Muscle of leg (tissue), 16 donors: ENCODE measurements at places on chromosomes 3 and 15.

DNA sequence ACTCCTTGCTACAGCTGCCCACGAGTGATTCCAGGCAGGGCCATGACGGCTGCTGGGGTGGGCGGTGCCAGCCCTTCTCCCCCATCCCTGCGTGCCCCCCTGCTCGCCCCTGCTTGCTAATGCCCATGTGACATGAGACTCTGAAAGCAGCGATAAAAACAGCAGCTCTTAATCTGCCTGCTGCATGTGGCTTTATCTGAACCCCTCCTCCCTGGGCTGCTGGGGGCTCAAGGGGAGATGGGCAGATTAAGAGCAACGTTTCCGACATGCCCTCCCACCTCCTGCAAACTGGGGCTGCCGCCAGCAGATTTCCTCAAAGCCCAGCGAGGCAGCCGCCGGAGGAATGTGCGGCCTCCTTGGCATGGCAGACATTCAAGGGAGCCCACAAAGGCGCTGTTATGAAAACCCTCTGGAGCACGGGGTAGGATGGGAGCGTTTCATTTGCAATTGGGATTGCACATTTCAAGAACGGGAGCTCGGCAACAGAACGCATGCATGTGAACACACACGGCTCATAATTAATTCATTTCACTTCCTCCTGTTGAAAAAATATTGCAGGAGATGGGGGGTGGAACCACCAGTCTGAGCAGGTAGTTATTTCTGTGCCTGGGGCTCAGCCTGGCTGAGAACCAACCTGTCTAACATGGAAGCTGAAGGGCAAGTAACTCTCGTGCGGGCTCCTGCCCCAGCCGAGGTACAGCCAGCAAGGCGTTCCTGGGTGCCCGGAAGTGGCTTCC is 504.2 kb upstream of the PROK2 start:
- peak; percentile 70 for DNase-seq

DNA sequence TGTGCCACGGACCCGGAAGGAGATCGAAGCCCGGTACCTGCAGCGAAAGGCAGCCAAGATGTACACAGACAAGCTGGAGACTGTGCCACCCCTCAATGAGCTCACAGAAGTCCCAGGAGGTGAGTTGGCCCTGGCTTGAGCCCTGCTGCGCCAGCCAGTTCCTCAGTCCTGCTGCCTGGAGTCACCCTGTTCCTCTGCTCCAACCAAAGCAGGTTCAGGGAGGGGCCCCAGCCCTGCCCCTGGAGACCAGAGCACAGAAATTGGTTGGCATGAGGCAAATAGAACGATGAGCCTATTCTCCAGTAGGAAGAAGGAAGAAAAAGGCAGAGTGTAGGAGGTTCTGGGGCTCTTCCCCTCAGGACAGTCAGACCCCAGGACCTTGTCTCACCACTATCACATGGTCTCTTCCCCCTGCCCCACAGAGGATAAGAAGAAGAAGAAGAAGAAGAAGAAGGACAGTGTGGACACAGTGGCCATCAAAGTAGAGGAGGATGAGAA is 8.0 kb downstream of the TMIE start:
- no peak for DNase-seq

GRCh38 chr3:151008699-151009098 is 36.2 kb upstream of the CLRN1 start:
- DNase-seq: peak; percentile 81

DNA sequence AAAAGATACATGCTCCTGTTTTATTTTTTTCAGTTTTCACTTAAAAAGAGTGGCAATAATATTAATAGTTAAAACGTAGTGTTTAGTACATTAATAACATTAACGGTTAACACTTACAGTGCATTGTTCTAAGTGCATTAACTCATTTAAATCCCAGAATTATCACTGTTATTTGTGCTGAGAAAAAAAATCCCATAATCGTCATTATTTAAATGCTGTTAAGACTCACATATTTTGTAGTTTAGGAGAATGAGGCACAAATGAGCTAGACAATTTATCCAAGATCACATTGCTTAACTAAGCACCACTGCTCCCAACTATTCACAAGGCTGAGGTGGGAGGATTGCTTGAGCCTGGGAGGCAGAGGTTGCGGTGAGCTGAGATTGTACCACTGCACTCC is 34.9 kb downstream of the CHAC1 start:
- no peak for DNase-seq

DNA sequence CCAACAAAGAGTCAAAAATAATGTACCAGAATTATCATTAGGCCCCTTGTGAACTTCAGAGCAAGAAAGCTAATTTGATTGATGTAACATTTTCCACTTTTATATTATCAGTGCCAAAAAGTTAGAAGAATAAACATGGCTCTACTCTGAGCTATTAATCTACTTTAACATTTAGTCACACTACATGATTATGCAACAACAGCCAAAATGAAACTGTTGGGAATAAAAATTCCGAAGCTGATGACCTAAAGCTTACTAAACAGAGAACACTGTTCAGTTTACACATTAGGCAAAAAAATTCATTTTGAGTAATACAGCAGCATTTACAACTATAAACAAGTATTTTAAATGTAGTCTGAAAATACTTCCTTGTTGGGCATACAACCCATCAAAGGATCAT is 1134.1 kb downstream of the EPHA3 start:
- peak; percentile 26 for DNase-seq

- DNase-seq: peak; percentile 23
These were observed 16.4 kb upstream of the ANKRD34C start for GRCh38 chr15:79265987-79266579.

DNA sequence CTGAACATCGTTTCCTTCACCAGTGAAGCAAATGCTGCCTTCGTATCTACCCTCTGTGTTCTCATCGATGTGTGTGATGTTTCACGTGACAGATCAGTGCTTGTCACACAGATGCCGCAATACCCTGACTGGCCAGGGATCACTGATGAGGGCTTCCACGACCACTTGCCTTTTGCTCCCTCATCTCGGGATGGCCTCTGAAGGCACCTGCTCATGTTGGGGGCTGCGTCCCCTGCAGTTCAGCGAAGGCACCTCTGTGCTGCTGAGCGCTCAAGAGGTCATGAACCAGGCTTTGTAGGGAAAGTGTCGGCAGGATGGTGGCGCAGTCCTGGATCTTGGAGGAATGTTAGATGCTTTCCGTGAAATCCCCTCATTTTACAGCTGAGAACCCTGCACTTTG is 79.2 kb upstream of the KLF13 start:
- DNase-seq: no peak

DNA sequence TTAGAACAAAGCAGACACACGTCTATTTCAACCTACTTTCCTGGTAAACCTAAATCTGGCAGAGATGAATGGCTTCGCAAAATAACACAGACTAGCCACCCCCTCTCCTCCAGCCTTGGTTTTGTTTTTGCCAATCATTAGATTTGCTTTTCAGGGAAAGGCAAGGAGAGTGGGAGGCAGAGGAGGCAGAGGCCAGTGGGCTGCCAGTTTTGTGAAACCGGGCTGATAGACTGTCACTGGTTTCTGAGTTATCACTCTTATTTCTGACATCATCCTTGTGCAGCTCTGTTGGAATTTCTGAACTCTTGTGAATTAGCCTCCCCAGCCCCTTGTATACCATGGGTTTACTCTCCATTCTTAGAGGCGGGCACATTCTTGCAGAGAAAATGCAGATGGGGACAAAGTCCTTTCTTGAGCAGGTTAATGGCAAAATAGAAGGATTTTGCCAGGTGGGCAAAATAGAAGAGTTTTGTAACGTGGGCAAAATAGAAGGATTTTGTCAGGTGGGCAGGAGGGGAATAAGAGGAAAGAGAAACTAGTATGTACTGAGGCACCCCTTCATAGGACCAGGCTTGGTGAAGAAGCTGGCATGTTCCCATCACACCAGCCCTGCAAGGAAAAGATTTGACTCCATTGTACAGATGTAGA is 3.2 kb upstream of the FEM1B start:
- DNase-seq: no peak

- DNase-seq: no peak
These were observed 38.8 kb upstream of the ZNF445 start for GRCh38 chr3:44516230-44516629.

DNA sequence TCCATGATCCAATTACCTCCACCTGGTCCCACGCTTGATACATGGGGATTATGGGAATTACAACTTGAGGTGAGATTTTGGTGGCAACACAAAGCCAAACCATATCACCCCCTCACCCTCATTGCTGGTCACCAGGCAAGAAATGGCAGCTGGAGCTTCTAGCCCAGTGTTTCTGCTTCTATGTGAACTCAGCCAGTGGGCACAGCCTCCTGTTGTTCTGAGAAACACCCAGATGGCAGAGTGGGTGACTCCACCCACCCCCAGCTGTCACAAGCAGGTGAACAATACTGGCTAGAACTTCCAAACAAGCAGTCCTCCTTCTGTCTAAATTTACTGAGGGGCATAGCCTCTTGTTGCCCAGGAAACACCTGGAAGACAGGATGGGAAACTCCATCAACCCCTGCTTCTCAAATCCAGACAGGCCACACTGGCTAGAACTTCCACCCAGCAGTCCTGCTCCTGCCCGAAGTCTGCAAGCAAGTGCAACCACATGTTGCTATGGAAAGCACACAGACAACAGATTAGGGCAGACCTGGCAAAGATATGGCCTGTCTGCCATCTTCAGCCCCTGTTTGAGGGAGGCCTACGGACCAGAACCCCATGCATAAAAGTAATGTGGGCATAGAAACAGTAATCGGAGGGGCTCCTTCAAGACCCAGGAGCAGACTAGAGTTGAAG is 114.1 kb downstream of the DTWD1 start:
- no peak for DNase-seq

DNA sequence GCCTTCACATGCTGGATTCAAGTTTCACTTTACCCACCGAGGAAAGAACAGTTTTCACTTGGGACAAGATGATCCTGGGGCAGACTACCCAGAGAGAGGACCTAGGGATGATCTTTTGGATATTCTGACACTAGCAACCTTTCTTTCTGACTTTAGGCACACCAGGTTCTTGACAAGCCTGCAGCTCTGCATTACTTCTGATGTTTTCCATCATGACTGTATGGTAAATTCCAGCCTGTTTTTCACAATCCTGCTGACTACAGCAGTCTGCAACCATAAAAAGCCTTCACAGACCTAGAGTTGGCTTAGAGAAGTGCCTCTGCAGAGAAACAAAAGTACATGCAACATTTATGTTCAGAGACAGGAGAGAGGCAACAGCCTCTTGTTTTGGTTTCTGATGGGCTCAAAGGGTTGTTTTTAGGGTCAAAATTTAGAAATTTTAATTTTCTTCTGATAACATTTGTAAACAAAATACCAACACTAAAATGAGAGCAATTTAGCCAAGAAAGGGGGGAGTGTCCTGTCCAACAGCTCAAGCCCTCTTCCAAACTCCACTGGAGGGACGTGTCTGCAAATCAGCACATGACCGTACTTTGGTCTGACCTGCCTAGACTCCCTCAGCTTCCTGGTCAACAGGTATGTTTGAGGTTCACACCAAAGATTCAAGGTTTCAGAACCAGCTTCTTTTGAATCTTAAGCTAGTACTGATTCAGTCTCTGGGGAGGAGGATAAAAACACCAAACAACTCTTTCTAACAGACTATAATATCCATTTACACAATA is 799 bp downstream of the ABI3BP start:
- DNase-seq: peak; percentile 92

GRCh38 chr3:32626631-32627030 is 56.0 kb upstream of the DYNC1LI1 start:
- peak; percentile 93 for DNase-seq

DNA sequence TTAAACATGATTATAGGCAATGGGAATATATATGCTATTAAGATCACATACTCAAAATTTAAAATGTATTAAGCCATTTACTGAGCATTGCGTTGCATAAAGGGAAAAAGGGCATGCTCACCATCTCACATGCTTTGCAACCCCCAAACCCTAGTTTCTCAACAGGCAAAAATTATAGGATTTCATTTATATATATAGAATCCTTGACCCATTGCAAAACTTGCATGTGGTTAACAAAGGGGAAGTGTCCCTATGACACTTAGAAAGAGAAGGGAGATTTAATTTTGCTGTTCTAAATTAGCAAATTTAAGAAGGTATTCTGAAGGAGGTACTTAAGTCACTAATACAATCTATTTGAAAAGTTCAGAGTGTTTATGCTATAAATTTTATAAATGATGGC is 837.8 kb downstream of the DIPK2A start:
- peak; percentile 11 for DNase-seq

DNA sequence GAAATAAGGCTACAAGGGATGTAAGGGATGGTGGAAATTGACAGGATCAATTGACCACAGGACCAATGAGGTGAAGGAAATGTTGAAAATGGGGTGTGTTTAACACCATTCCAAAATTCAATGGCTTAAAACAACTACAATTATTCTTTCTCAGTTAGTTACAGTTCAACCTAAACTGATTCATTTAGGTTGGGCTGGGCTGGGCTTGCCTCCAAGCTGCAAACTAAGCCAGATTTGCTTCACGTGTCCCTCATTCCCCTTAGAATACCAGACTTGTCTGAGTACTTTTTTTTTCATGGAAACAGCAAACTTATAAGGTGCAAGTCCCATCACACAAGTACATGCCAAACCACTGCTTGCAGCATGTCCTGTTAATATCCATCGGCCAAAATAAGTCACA is 280.1 kb downstream of the NEK10 start:
- peak; percentile 86 for DNase-seq

DNA sequence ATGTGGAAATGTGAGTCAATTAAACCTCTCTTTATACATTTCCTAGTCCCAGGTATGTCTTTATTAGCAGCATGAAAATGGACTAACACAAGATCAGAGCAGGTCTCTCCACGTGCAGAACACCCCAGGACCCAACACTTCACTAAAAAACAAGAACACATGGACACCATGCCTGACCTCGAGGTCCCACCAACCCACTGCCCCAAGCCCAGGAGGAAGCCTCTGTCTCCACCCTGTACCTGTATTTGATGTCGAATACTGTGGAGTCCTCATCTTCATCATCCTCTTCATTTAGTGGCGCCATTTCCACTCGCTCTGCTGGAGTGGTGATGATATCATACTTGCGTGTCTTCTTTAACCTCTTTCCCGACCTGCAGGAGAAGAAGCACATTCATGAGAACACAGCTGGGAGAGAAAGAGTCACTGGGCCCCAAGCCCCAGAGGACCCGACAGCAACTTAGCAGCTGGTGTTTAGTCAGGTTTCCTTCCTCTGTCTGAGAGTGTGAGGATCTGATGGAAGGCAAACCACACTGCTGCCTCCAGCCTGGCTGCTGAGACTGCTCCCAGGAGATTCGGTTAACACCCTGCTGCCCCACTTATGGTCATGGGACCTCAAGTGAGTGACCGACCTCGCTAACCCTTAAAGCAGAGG is 25.5 kb downstream of the FAM174B start:
- DNase-seq: no peak

DNA sequence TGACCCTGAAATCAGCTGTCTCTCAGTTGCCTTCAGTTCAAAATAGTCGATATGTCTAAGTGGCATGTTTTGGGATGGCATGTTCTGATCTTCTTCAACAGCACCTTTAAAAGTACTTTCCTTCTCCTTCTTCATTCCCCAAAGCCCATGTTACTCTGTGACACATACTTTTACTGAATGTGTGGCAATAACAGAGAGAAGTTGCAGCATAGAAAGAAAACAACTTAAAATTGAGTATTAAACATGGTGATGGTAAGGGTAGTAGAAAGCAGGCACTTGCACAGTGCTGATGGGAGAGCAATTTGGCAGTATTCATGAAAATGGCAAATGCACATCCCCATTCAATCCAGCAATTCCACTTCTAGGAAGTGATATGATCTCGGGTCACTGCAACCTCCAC is 12.3 kb upstream of the ULK4 start:
- DNase-seq: no peak
